Epithelial cell of proximal tubule (primary cell): ENCODE measurements at places on chromosomes 6 and 20. TPM values are rescaled to one million over a fixed set of nuclear protein-coding genes. Genes with fewer than 3 reads are reported as not detected.

The DUSP15 gene
- not detected in 2 replicates for total RNA-seq

The LPIN3 gene
- total RNA-seq, result 9.3 and 17.8 TPM in 2 replicates

- no peak for DNase-seq
Observed at GRCh38 chr6:149093643-149094042, 223.9 kb upstream of the TAB2 start.

GRCh38 chr6:161833099-161833860 lies 559.4 kb upstream of the AGPAT4 start:
- DNase-seq, result no peak

The EEF1E1 gene
- total RNA-seq, result 88.8 and 136 TPM in 2 replicates

GRCh38 chr6:99613705-99614429 lies 7.2 kb downstream of the PRDM13 start:
- no peak for DNase-seq

DNA sequence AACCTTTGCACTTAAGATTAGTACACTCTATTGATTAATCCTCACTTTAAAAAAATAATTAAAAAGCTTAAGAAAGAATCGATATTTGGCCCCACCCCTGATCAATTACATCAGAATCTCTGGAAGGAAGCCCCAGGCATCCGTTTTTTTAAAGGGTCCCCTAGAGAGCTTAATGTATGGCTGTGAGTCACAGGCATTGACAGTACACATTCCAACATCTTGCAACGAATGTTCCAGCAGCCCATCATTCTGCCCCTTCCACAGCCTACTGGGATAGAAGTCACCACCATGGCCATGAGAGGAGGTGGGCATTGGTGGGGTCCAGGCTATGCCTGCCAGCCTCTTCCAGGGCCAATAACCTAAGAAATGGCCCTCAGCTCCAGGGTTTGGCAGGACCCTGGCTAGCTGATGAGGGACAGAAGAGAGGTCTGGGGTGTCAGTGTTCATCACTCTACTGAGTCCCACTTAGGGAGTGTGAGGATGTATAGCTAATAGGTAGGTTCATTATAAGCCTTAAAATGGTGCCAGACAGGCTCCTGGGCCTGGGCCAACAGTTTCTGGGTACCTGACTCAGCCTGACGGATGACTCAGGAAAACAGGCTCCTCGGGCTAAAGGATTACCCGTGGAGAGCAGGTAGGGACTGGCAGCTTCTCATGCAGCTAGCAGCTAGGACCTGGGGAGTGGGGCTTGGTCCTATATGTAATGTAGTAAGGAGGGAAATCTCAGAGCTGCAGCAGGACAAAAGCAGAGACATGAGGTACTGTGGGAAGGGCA lies 40.4 kb downstream of the MDGA1 start:
- DNase-seq, result no peak

GRCh38 chr6:141472162-141472928 lies 660.4 kb upstream of the GJE1 start:
- no peak for DNase-seq

DNA sequence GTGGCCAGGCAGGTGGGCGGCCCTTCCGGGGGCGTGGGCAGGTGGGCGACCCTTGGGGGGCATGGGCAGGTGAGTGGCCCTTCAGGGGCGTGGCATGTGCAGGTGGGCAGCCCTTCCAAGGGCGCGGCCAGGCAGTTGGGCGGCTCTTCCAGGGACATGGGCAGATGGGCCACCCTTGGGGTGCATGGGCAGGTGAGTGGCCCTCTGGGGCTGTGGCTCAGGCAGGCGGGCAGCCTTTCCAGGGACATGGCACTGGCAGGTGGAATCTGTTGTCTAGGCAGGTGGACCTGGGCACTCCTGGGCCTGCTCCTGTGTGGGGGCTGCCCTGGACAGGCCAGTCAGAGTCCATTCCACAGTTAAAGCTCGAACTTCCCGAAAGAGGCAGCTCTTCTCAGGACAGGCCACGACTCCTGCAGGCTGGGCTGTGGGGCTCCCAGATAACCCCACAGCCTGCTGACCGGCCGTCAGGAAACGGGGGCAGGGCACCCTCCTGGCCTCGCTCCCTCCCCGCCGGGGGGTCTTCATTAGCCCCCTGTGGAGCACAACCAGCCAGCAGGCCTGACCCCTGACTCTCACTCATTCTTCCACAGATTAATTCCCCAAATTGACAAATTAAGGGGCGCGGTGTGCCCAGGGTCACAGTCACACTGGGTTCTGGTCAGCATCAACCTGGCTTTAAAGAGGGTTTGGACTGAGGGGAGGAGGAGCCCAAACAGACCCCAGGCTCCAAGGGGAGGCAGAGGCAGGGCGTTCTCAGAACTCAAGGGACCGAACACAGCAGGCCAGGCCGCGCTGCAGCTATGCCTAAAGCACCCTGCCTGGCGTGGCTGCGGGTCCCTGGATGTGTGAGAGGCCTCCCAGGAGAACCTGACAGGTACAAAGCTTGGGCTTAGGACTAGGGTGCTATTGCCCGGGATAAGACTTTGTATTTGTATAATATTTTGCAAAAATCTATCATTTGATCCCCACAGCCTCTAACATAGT lies 130.0 kb downstream of the DLL1 start:
- no peak for DNase-seq

GRCh38 chr6:56647172-56647762 lies 4.6 kb upstream of the DST start:
- DNase-seq, result no peak

GRCh38 chr6:136564180-136564579 lies 14.0 kb upstream of the MAP7 start:
- DNase-seq, result no peak
